Tibial artery (tissue), 4 donors: ENCODE measurements at places on chromosomes 6 and 20.

- DNase-seq = no peak
- H3K27ac ChIP-seq = no peak overlapping the region
- H3K4me1 ChIP-seq = no peaks in the 10 kb centered on the region
- no peaks in the 10 kb centered on the region for H3K27me3 ChIP-seq
These were observed 187.5 kb upstream of the FKBP1C start for GRCh38 chr6:63023726-63024125.

DNA sequence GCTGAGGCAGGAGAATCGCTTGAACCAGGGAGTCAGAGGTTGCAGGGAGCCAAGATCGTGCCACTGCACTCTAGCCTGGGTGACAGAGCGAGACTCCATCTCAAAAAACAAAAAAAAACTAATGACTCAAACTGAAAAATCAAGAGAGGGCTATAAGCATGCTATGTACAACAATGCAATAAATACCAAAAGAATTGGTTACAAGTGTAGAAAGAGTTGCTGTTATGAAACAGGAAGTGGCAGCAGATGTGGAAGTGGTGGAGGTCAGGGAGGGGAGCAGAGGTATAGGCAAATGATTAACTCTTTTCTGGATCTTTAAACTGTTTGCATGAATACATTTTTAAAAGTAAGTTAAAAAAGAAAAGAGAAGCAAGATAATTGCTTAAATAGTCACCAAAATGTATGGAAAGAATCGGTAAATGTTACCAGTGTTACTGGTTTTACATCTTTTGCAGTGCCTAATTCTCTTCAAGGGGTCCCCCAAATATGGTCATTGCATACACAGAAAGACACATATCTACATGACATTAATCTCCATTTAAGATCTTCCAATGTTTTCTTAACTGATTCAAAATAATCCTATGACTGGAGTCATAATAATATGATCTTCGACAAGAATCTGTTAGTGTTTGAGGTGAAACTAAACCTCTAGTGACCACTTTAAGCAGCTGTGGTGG, 15.0 kb downstream of the CALHM6 start:
- H3K27me3 ChIP-seq = no peaks in the 10 kb centered on the region
- H3K27ac ChIP-seq = no peak overlapping the region
- no peak overlapping the region for H3K4me3 ChIP-seq

DNA sequence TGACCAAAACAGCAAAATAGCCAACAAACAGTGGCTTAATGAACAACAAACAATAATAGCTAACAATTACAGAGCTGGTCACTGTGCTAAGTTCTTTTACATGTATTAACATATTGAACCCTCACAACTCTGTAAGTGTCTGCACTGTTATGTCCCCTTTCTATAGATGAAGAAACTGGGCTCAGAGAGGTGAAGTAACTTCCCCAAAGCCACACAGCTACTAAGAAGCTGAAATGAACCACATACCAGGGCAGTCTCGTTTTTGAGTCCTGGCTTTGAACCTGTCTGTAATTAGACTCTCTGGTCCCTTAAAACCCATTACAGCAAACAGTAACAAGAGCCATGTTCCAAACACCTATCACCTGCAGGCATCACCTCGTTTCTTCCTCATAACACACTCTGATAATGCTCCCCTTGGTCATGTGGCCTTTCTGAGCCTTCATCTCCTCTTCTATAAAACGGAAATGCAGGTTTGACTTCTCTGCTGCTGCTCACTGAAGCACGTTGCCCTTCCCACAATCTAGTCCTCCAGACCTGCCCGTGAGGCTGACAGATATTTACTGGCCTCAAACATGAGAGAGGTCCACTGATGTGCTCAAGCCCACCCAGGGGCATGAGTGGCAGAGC, 23.3 kb downstream of the KCNK15 start:
- no peak for DNase-seq
- H3K27ac ChIP-seq = no peak overlapping the region
- H3K36me3 ChIP-seq = no peaks in the 10 kb centered on the region
- H3K27me3 ChIP-seq = no peaks in the 10 kb centered on the region
- H3K4me1 ChIP-seq = no peaks in the 10 kb centered on the region
- H3K4me3 ChIP-seq = no peak overlapping the region

GRCh38 chr20:728256-728944, 39.9 kb downstream of the SLC52A3 start:
- H3K4me3 ChIP-seq = peak overlapping the region; percentile 41
- no peaks in the 10 kb centered on the region for H3K27me3 ChIP-seq
- H3K27ac ChIP-seq = no peak overlapping the region

- no peaks in the 10 kb centered on the region for H3K4me1 ChIP-seq
- H3K36me3 ChIP-seq = no peaks in the 10 kb centered on the region
- no peak overlapping the region for H3K27ac ChIP-seq
- no peaks in the 10 kb centered on the region for H3K27me3 ChIP-seq
These were observed 66.0 kb downstream of the RNF182 start for GRCh38 chr6:13990796-13991195.

- no peak overlapping the region for H3K4me3 ChIP-seq
- no peaks in the 10 kb centered on the region for H3K27me3 ChIP-seq
- DNase-seq = no peak
- no peaks in the 10 kb centered on the region for H3K4me1 ChIP-seq
- no peak overlapping the region for H3K27ac ChIP-seq
These were observed 717.8 kb downstream of the EPM2A start for GRCh38 chr6:145017516-145017915.

DNA sequence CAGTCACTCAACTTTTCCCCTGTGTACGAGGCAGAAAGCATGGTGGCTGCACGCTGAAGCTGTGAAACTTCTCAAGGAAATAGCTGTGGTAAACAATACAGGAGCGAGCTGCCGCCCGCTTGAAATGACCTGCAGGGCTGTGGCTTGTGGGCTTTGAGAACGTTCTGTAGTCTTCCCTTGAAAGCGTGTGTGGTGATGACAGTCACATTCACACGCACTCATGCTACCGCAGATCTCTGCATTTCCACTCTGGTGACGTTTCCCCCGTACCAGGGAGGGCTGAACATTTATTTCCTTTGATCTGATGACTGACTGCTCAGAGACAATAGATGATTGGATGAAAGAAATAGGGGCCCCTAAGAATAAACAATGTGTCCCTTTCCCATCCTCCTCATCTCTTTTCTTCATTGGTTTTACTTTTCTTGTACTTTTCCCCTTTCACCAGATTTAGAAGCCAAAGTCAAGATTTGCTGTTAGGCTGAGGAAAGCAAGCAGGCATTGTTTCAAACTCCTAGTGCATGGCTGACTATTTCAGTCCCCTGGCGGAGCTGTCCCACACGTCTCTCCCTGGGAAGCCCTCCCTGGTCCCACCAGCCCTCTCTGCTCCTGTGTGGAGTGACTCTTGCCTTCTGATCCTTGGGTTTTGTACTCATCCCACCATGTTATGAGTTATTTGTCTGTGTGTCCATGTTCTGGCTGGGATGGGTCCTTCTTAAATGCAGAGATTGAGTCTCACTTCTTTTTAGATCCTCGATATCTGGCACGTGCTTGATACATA, 3.9 kb downstream of the SYTL3 start:
- peaks cover 5% of the 10 kb centered on the region for H3K4me1 ChIP-seq
- no peak overlapping the region for H3K4me3 ChIP-seq
- no peaks in the 10 kb centered on the region for H3K36me3 ChIP-seq
- no peak for DNase-seq
